Activated T-helper 2 cell treated with anti-CD3 and anti-CD28 coated beads, Interferon-gamma antibody, Interleukin-2, Interleukin-4, amounts not matched to agents 10 μg/mL and 5 μg/mL and 100 μg/mL, durations not matched to agents 14 hours and 24 hours and 36 hours (primary cell): ENCODE measurements at places on chromosomes 6 and 20. TPM values are rescaled to one million over a fixed set of nuclear protein-coding genes. Genes with fewer than 3 reads are reported as not detected.

Gene FERMT1
- 0.84 and 1.5 TPM in 2 replicates for total RNA-seq

Gene DEFB132
- total RNA-seq = not detected in 2 replicates

Gene MLN
- not detected in 2 replicates for total RNA-seq

Gene CLPSL2
- total RNA-seq = not detected in 2 replicates

Gene SLC22A3
- not detected in 2 replicates for total RNA-seq

Gene OVOL2
- not detected in 2 replicates for total RNA-seq
